ENCODE measurements at places on chromosomes 7 and 10.

- no peak for DNase-seq
Observed at GRCh38 chr10:15426558-15426957, 55.5 kb upstream of the FAM171A1 start.

DNA sequence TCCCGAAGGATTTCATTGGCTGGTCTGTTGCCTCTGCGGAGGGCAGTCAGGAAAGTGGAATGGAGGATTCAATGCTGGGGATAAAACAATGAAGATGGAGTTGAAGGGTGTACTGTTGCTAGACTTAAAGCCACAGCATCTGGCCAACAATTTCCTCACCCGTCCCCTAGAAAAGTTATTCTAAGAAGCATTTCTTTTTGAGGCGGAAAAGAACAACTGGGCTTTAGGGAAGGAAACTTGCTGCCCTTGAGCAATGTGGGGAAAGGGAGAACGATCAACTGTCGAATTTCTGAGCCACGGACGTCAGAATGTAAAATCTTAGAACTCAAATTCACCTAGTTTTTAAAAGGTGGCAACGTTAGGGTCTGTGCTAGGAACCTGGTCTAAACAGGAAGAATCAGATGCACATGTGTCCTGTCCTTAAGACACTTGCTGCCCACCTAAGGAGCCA, 664 bp downstream of the FMC1 start:
- DNase-seq: peak; percentile 70

DNA sequence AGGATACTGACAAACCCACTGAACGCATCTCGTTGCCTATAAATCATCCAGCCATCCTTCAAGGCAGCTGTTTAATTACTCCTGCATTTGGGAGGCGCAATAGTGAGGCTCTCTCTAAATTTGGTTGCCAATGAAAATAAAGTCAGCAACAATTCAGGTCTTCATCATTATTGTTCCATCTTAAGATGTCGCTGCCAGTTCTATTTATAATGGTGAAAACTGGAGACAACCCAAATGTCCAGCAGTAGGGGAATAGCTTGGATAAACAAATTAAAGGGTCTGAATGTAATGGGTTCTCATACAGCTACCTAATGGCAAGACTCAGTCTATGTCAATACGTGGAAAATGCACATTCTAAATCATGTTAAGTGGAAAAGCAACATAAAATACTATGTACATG, 120.1 kb upstream of the PLXNA4 start:
- no peak for DNase-seq

GRCh38 chr7:8226501-8226900, 35.5 kb downstream of the ICA1 start:
- DNase-seq: no peak

DNA sequence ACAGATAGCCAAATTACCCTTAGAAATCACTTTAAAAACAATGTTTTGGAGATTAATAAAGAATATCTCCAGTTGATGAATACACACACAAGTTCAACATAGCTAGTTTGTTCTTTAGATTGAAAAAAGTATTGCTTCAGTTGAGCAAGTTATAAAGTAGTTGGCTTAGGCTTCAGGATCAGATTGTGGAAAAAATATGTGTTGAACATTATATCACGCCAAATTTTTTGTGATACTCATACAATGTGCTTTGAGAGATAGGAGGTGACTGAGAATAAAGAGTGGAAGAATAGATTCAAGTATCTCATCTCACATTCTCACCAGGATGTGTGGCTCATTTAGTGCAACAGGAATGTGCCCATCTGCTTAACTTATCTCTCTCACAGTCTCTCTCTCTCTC, 553.3 kb downstream of the HTR7 start:
- DNase-seq: no peak

- no peak for DNase-seq
Observed at GRCh38 chr10:35705671-35706070, 63.6 kb upstream of the FZD8 start.

Measured in GM12864 (cell line).